ENCODE measurements at places on chromosomes 2 and 18. TPM values are rescaled to one million over a fixed set of nuclear protein-coding genes. Genes with fewer than 3 reads are reported as not detected.

GRCh38 chr2:121818546-121818945 lies 63.1 kb downstream of the TSN start:
- DNase-seq, result no peak

DNA sequence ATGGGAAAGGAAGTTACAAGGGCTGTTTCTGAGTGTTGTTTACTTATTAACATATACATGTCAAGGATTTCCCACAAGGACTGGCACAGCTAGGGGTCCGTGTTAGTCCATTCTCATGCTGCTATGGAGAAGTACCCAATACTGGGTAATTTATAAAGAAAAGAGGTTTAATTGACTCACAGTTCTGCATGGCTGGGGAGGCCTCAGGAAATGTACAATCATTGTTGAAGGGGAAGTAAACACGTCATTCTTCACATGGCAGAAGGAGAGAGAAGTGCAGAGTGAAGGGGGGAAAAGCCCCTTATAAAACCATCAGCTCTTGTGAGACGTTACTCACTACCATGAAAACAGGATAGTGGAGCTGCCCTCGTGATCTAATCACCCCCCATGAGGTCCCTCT lies 128.9 kb upstream of the CELF4 start:
- DNase-seq, result no peak

DNA sequence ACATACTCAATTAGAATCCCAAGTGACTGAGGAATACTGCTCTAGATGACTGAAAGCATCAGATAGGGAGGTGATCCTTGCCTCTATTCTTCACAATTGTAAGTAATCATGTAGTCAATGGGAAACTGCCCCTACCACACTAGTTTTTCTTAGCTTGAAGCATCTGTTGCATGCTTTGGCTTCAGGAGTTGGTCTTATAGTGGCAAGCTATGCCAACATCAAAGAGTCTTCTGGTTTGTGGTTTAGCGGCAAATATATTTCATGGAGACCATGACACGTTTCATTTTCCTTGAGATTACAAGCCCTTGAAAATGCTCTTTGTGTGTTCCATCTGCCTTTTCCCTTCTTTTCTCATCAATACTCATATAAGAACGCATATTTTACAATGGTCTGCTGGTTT lies 12.9 kb downstream of the DCC start:
- no peak for DNase-seq

DNA sequence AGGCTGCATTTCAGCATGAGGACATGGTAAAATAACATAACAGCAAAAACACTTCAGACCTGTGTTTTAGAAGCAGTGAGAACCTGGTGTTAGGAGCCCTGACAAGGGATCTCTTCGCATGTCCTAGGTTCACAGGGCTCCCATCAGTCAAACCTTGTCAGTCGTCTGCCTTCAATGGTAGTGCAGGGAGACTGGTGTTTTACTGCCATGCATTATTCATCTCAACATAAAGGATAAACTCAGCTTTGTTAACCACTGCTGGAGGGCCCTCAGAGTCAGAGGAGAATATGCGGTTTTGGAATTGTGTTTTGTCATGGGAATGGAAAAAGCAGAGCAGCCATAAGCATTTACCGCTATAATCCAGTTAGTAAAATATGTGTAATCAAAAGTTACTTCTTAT lies 275.9 kb upstream of the GCFC2 start:
- no peak for DNase-seq

DNA sequence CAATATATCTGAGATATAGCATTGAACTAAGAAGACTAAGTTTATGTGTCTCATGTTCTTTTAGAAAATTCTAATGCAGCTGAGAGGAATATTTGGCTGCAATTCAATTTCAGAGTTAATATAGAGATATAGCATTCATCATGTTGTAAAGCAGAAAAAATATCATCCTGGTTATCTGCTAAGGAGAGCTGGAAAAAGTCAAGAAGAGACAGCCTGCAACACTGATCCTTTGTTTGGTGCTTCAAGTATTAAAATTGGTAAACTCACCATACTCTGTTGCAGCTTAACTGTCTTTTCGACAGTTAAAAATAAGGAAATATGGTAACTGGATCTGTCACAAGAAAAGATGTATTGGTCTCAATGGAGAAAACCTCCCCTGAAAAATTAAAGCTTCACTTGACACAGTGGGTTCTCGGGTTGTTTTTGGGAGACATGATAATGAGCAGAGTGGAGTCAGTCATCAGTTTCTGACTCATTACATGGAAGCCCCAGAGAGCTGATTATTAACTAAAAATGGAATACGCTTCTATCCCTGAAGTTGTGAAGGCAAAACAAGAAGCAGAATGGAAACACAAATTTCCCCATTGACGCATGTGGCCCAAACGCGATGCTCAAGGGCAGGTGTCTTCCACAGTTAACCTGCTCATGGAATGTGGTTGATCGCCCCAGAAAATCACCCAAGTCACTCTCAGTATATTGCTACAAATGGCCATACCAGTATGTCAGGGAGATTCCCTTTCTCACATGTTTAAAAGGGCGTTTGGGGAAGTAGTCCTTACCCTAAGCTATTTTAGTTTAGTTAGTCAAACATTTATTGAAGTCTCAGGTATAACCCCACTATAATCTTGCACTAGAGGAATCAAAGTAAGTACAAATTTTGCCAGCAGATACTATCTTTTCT lies 8.2 kb downstream of the BCL2 start:
- no peak for DNase-seq

GRCh38 chr2:31812051-31812798 lies 198.6 kb downstream of the MEMO1 start:
- no peak for DNase-seq

GRCh38 chr2:159148901-159149300 lies 137.6 kb downstream of the WDSUB1 start:
- DNase-seq, result no peak

DNA sequence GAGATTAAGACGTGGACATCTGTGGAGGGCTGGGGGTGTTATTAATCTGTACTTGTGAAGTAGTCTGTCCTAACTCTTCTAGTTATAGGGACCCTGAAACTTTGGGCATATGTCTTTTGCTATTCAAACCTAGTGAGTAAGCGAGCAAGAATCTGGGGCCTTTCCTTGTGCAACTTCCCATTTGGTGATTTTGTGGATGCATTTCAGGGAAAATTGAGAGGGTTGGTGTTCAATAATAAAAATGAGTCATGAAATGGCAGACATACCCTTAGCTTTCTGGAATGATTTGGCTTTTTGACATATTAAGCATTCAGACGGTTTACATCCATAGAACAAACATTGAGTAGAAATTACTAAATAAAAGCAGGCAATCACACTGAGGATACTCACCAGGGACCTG lies 17.0 kb downstream of the COL4A4 start:
- no peak for DNase-seq

DNA sequence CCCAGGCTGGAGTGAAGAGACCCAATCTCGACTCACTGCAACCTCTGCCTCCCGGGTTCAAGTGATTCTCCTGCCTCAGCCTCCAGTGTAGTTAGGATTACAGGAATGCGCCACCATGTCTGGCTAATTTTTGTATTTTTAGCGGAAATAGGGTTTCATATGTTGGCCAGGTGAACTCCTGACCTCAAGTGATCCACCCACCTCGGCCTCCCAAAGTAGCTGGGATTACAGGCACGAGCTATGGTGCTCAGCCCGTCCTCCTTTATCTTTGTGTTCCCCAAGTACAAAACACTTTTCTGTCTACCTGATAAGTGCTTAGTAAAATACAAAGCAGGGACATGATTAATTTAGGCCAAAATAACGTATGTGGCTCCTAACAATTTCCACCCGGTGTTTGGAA lies 91.2 kb upstream of the STK17B start:
- DNase-seq, result no peak

DNA sequence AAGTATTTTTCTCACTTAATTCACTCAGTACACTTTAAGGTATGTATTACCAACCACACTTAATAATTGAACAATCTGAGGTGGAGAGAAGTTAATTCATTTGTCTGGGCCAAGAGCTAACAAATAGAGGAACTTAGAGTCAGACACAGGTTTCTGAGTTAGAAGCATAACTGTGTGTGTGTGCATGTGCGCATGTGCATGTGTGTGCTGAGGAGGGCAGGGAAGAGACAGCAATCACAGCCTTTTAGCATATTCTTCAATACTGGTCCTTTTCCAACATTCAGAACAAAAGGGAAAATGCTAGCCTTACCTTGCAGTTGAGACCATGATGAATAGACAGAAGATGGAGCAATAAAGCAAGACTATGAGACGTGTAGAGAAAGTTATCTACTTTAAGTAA lies 136.2 kb upstream of the ATP5MC3 start:
- no peak for DNase-seq

- no peak for DNase-seq
These were observed 482.5 kb downstream of the STK39 start for GRCh38 chr2:167764772-167765341.

DNA sequence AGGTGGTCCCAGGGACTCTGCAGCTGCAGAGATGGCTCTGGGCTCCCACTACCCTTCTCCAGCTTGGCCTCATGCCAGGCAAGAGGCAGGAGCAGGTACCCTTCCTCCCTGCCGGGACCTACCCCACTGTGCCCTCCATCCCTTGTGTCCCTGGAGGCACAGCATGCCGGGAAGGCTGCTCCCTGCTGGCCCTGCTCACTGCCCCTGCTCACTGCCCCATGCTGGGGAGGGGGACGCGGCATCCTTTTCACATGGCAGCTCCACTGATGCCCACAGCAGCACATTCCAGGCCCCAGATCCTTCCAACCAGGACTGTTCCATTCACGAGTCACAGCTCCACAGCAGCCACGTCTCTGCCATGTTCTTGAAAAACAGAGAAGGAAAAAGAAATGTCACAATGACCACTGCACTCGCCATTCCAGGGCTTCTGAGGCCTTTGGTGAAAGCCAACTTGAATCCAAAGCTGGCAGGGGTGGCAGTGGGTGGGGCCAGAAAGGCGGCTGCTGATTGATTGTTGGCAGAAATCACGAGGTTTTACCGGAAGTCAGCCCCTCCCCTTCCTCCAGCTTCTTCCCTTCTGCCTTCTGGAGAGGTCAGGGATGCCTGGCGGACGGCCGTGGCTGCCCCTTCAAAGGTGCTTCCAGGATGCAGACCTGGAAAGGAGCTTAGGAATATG lies 268.0 kb downstream of the CYP26B1 start:
- no peak for DNase-seq

GRCh38 chr2:120815292-120815691 lies 79.6 kb downstream of the GLI2 start:
- no peak for DNase-seq

DNA sequence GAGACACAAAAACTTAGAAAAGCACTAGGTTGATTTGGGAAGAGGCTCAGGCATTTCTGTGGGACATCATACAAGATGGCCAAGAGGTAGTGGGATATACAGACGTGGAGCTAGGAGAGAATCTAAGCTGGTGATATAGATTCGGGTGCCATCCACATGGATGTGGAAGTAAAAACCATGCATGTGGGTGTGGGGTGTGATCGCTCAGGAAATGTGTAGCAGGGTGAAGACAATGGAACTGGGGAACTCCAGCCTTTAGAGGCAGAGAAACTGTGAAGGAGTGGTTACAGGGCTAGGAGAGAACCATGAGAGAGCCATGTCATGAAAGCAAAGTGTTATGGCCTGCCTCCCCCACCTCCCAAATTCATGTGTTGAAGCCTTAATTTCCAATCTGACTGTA lies 43.0 kb upstream of the CTLA4 start:
- no peak for DNase-seq

DNA sequence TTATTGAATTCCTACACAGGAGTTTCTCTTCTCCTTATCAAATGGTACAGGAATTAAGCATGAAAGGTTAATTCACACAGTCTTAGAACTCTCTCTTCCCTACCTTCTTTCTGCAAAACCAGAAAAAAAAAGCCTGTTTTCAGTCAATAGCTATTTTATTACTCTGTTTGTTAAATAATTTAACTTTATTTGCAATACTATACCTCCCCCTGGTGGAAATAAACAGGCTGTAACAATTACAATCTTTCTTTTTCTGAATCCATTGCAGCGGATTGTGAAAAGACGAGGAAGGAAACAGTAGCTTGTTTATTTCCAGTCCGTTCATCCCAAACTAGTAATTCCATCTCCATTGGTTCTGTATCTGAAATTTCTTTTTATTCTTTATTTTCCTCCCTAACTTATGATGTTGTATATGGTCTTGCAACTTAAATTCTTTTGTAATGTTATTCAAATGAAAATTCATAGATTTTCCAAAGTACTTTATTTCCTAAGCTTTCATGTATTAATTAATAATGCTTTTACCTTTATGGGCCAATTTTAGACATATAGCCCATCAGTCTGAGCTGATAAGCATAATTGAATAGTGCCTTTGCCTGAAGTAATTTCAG lies 165.2 kb downstream of the SH3BP4 start:
- DNase-seq, result no peak

DNA sequence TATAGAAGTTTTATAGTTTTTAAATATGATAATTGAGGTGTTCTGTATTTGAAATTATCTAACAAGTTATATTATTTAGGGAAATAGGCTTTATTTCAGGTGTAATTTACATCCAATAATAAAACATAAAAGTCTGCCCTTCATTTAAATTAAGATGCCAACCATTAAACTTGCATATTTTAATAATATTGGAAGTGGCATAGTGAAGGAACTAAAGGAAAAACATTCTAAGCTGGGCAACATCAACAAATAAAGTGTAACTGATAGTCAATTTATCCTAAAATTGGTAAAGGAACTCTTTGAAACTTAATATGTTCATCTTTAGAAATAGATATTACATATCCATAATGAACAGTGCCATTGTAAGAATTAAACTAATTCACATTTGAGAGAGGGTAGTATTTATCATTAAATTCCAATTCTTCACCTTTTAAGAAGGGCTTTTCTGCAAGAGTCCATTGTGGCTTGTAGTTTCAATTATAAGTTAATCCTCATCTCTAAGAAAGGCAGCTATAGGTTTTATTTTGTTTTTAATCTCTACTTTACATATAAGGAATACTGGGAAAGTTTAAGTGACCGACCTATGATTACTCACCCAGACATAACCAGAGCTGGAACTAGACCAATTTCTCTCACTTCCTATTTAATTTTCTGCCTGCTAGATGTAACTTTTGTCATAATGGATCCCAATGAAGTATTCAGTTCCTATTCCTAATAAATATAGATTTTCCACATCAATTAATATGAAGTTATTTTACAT lies 401.6 kb downstream of the XIRP2 start:
- DNase-seq, result no peak

DNA sequence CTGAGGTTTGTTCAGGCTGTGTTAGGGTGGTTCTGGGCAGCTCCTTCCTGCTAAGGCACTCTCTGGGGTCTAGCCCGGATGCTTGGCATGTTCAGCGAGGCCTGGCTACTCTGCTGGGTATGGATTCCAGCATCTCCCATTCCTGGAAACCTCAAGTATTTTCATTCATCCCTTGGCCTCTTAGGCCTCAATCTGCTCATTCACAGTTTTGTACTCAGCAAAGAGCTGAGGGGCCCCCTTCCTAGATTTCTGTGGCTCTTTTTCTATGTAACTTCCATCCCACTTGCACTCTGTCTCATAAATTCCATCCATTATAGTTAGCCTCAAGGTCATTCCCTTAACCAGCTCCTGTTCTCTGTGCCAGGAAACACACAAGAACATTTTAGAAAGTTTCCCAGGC lies 798.8 kb upstream of the HS6ST1 start:
- DNase-seq, result no peak

Gene LHCGR
- total RNA-seq, result not detected

Gene CNDP1
- total RNA-seq, result 33.2 TPM

Gene CIDEA
- not detected for total RNA-seq

Gene ACKR3
- total RNA-seq, result 46.3 TPM

Gene TEKT4
- not detected for total RNA-seq

Gene CXCR2
- total RNA-seq, result 1.1 TPM

Gene GAL3ST2
- 0.53 TPM for total RNA-seq

Data from right lobe of liver (tissue), 6 donors.